ENCODE measurements at places on chromosomes 3 and 15. TPM values are rescaled to one million over a fixed set of nuclear protein-coding genes. Genes with fewer than 3 reads are reported as not detected.

TMEM266 gene
- 15.2 TPM for polyA plus RNA-seq

APOD gene
- polyA plus RNA-seq, result 10.0 TPM

TRIM71 gene
- polyA plus RNA-seq, result 6.6 TPM

CLSTN2 gene
- 1.4 TPM for polyA plus RNA-seq

GOLGA8Q gene
- polyA plus RNA-seq, result 0.78 TPM

EIF4E3 gene
- polyA plus RNA-seq, result 13.7 TPM

P2RY13 gene
- polyA plus RNA-seq, result 1.3 TPM

AP3B2 gene
- 4.4 TPM for polyA plus RNA-seq

FEZF2 gene
- not detected for polyA plus RNA-seq

IL17RB gene
- polyA plus RNA-seq, result 16.2 TPM

WNT7A gene
- 0.07 TPM for polyA plus RNA-seq

OR5H6 gene
- polyA plus RNA-seq, result not detected

KBTBD13 gene
- polyA plus RNA-seq, result not detected

DNA sequence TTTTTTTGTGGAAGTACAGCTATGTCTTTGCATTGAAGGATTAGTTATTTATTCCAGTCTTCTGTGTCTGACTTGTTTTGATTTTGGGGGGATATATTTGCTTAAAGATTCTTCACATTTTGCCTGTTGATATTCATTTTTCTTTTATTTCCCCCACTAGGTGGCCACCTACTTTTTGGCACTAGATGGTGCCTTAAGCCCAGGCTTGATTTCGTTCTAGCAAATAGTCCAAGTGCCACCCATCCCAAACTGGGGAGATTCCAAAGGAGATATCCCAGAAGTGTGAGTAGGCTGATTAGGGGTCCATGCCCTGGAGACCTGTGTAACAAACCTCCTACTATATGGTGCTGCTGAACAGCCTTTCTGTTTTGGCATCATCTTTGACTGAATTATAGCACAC lies 80.0 kb upstream of the SPATA16 start:
- DNase-seq, result no peak

GRCh38 chr3:8996681-8997121 lies 33.4 kb upstream of the RAD18 start:
- no peak for DNase-seq

DNA sequence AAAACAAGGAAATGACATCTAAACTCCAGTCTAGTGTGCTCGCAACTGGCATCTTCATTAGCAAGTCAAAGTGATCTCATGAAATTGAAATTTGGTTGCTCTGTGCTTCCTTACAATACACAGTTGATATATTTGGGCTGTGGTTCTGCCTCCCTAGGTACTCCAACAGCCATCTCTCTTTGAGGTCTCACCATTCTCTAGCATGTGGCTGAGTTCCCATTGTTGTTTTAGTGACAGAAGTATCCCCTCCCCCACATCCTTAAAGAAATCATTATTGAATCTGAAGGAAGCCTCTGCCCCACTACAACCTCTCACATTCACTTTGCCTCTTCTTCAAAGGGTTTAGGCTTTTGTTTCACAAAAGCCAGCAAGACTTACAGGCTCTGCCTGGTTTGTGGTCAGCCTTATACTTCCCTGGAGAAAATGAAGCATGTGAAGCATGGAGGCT lies 516.5 kb downstream of the NLGN1 start:
- no peak for DNase-seq

DNA sequence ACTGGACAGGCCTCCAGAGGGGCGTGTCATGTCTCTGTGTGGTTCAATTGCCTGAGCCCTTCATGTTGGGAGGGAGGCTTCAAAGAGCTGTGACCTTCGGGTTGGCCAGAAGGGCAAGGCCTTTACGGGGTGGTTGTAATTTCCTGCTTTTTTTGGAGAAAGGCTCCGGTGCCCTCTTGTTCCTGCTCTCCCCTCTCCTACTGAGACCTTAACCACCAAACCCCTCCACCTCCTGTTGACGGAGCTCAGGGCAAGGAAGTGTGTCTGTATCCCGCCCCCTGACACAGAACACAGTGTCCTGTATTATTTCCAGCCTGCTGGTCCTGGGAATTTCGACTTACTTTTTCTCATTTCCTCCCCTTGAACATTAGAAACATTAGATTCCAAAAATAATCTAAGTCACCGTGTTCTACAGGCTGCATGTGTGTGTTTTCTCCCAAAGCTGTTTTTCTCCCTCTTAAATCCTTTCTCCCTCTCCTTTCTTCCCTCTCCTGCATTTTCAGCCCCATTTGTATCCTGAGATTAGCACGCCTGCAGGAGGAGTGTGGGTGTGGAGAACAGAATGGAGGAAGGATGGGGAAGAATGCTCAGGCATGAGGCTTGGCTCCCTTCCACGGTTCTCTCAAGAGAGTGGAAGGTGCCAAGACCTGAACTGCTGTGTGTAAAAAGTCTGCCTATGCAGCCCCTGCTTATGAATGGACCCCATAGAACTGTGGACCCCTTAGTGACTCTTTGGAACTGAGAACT lies 285.4 kb upstream of the ROPN1 start:
- DNase-seq, result no peak

DNA sequence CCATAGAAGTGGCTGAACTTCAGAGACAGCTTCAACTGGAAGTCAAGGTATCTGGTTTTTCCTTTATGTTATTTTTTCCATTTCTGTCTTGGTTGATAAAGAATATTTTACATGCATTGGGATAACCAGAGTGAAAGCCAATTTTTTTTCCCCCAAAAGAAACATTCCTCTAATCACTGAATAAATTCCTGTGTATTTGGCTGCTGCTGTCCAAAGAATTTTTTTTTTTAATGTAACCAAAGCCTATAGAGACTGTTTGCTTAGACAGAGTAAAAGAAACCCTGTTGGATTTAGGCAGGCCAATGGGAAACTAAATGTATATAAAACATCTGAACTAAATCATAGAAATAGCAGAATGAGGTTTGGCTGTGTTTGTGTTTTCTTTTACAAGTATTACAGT lies 75.2 kb downstream of the CGNL1 start:
- DNase-seq, result no peak

DNA sequence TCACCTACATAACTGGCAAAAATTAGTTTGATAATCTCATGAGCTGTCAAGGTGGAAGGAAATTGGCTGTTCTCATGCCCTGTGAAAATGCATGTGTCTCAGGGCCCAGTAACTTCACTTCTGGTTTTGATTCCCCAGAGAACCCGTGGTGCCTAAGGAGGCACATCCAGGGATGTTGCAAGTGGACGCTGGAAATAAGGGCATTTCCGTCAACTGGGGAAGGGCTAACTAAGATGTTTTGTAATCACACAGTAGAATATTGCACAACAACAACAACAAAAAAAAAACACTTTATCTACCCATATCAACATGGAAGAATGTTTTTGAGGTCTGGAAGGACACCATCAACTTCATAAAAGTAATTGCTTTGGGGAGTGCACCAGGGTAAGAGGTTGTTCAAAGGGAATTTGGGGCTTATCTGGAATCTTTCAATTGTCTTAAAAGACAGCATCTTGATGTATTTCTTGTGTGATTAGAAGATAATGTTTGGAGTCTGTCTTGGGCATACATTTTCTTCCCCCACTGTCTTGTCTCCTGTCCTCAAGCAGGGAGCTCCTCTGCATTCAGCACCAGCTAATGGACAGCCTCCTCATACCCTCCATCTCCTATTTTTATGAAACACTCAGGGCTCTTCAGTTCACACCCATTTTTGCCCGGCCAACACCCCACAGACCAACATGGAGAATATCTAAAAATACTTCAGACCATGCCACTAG lies 37.2 kb upstream of the PRR20G start:
- no peak for DNase-seq

GRCh38 chr3:150094150-150094933 lies 123.6 kb upstream of the PFN2 start:
- no peak for DNase-seq

- no peak for DNase-seq
Measured at GRCh38 chr3:157452097-157452496, 15.4 kb downstream of the PTX3 start.

DNA sequence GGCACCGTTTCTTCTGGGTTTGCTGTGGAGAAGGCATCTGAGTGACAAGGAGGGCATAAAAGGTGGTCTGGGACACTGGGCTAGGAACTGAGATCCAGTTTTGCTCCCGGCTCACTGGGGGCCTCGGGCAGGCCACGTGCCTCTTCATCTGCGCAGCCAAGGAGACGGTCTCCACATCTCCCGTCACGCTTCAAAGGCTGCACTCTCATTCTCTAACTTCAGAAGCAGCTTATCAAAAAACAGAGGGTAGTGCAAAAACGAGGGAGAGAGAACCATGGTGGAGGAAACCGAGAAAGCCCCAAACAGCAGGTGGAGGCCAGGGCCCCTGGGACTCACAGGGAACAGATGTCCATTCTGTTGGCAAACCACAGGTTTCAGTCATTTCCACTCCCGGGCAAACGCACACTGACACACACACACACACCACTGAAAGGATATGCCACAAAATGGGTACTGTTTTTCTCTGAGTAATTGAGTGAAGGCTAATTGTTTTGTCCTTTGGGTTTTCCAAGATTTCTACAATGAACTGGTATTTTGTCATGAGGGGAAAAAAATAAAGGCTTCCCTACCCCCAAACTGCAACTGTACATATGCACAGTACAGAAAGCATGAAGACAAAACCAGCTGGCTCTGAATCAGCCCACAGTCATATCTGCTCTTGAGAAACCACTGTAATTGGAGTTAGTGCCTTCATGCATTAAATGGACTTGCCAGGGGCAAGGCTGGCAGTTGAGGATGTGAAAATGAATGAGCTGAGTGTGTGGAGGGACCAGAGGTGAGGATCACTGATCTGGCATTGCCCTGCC lies 71.9 kb downstream of the MGLL start:
- no peak for DNase-seq

DNA sequence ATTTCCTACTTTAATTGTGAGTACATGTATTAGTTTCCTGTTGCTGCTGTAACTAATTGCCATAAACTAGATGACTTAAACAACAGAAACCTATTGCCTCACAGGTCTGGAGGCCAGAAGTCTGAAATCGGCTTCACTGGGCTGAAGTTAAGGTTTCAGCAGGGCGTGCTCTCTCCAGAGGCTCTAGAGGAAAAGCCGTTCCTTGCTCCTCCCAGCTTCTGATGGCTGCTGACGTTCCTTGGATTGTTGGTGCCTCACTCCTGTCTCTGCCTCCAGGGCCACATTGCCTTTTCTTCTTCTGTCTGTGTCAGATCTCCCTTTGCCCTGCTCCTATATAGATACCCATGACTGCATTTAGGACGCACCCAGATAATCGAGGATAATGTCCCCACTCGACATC lies 80.9 kb downstream of the ARHGAP31 start:
- DNase-seq, result no peak

DNA sequence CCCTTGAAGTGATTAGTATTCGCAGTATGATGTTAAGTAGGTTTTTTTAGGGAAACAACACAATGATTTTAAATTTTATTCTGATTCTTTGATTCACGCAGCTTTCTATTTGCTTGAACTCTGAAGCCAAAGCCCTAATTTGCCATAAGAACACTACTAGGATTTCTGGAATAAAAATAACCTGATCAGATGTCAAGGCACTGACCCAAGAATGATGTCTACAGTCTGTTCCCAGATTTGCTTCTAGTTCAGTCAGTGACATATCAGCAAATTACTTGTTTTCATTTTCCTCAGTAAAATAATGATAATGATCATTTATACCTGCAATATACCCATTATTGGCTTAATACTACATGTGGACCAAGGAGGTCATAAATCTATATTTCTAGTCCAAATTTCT lies 179.5 kb upstream of the EIF1B start:
- DNase-seq, result no peak

GRCh38 chr15:56608140-56608778 lies 125.0 kb downstream of the ZNF280D start:
- DNase-seq, result no peak

DNA sequence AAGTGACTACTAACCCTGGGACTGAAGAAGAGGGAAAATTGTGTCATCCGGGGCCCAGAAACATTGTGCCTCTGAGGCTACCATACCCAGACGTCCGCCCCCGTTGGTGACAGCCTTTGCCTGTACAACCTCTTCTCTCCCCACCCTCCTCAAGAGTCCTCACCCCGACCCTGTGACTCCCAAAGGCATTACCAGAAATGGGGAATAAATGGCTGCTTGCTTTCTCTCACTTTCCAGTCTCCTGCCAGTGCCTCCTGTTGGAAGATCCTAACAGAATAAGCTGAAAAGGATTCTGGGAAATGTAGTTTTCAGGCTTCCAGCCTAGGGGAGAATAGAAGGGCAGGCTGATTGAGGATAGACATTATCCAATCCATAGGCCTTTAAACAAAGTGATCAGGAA lies 30.8 kb upstream of the SLC25A36 start:
- DNase-seq, result no peak

- DNase-seq, result no peak
Measured at GRCh38 chr3:550471-550870, 353.9 kb downstream of the CHL1 start.

DNA sequence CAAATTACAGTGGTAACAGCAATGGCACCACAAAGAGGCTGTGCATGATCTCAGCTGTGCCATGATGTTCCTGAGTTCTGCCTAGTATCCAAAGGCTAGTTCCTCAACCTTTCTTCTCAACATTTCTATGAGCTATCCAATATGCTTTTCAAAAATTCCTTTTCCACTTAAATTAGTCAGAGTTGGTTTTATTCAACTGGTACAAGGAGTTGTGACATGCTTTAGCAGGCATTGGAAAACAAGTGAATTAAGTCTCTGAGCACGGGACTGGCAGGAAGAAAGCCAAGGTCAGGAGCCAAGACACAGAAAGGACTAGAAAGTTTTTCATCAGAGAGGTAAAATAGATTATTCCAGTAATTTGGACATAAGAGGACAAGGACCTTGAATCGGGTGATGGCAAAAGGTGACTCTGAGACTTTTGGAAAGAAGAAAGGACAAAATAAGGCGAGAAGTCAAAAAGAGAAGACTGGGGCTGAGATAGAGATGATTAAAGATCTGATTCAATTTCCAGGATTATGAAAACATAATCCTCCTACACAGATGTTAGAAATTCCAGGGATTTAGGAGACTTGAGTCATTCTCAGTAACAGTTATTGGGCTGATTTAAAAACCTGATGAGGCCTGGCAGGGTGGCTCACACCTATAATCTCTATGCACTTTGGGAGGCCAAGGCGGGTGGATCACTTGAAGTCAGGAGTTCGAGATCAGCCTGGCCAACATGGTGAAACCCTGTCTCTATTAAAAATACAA lies 36.1 kb downstream of the PBRM1 start:
- no peak for DNase-seq

- no peak for DNase-seq
Measured at GRCh38 chr3:127299276-127299675, 11.4 kb upstream of the PRR20G start.

GRCh38 chr3:99868311-99868646 lies 50.6 kb downstream of the CMSS1 start:
- no peak for DNase-seq

GRCh38 chr3:161395115-161396012 lies 24.0 kb upstream of the SPTSSB start:
- DNase-seq, result no peak

GRCh38 chr3:6736836-6737629 lies 123.9 kb upstream of the GRM7 start:
- DNase-seq, result peak; percentile 16

- peak; percentile 24 for DNase-seq
Measured at GRCh38 chr3:71031181-71031580, 552.3 kb downstream of the FOXP1 start.

All from renal pelvis (tissue), 12 donors.